Uterus (tissue), 4 donors: ENCODE measurements at places on chromosomes 5 and 9. TPM values are rescaled to one million over a fixed set of nuclear protein-coding genes. Genes with fewer than 3 reads are reported as not detected.

PTGES gene
- total RNA-seq, result 7.5 TPM

ALDH1A1 gene
- 287 TPM for total RNA-seq

MYOZ3 gene
- 3.4 TPM for total RNA-seq

KCNV2 gene
- total RNA-seq, result not detected

PCDHB10 gene
- 8.3 TPM for total RNA-seq

ANKS6 gene
- total RNA-seq, result 2.6 TPM

PCDHGA4 gene
- total RNA-seq, result 0.59 TPM

GRCh38 chr9:117616431-117616831, 87.8 kb upstream of the TLR4 start:
- H3K4me1 ChIP-seq, result no peaks in the 10 kb centered on the region
- no peak overlapping the region for H3K4me3 ChIP-seq
- H3K27ac ChIP-seq, result no peak overlapping the region
- no peak for DNase-seq
- H3K27me3 ChIP-seq, result no peaks in the 10 kb centered on the region
- H3K36me3 ChIP-seq, result no peaks in the 10 kb centered on the region

- H3K27me3 ChIP-seq, result no peaks in the 10 kb centered on the region
- peak; percentile 62 for DNase-seq
- H3K36me3 ChIP-seq, result no peaks in the 10 kb centered on the region
These were observed 44.7 kb upstream of the IL17B start for GRCh38 chr5:149423794-149424268.

GRCh38 chr5:119361594-119362125, 5.8 kb downstream of the TNFAIP8 start:
- no peaks in the 10 kb centered on the region for H3K4me1 ChIP-seq
- H3K36me3 ChIP-seq, result no peaks in the 10 kb centered on the region
- no peaks in the 10 kb centered on the region for H3K27me3 ChIP-seq
- no peak overlapping the region for H3K27ac ChIP-seq

DNA sequence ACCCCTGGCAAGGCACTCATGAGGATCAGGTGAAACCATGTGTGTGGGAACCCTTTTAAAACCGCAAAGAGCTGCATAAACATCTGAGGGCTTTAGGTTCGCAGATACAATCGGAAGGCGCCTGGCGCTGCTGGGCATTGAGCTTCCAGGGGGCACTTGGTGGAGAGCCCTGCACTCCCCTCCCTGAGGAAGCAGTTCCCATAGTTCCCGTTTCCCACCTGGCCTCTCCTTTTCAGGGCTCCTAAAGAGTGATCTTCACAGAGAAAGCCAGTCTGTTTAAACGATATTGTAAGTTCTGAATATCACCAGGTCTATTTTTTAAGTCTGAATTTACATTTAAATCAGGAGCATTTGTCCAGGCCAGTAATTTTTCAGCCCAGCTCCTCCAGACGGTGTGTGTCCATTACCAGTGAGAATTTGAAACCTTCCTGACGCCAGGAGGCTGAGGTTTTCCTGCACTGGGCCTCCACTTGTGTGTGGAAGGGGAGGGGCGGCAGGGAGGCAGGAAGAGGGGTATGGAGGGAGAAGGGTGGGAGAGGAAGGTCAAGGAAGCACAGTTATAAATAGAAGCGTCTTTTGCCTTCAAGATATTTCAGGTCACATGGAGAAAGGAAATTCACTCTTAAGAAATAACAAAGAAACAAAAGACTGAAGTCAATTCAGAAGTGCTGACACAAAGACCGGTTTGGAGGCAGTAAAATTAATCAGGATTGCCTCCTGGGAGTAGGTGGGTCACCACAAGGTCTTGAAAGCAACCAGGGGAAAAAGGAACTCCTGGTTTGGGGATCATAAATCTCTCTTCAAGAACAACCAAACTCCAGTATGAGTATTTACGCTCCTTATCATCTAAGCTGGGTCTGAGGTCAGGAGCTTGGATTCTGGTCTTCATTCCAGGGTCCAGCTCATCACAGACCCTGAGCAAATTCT, 14.3 kb upstream of the MGAT1 start:
- no peaks in the 10 kb centered on the region for H3K27me3 ChIP-seq
- peak; percentile 63 for DNase-seq
- peaks cover 3% of the 10 kb centered on the region for H3K4me1 ChIP-seq
- H3K27ac ChIP-seq, result peak overlapping the region; percentile 81
- H3K36me3 ChIP-seq, result no peaks in the 10 kb centered on the region
- no peak overlapping the region for H3K4me3 ChIP-seq

DNA sequence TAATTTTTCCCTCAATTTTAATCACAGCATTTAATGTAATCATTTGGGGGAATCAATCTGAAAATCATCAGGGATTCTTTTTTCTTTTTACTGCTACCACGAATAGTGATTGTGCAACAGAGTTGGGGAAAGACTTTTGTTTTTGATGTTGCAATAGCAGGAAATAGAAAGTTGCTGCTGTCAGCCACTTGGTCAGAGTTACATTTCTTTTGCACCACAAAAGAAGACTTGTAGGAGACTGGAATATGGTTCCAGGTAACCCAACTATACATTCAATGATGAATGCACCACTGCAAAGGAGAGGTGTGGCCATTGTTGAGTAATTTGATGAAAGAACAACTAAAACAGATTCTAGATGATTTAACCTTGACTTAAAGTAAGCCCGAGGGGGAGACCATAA, 46.3 kb upstream of the PALM2AKAP2 start:
- no peaks in the 10 kb centered on the region for H3K36me3 ChIP-seq
- DNase-seq, result no peak
- no peaks in the 10 kb centered on the region for H3K27me3 ChIP-seq
- no peak overlapping the region for H3K27ac ChIP-seq
- no peaks in the 10 kb centered on the region for H3K4me1 ChIP-seq

DNA sequence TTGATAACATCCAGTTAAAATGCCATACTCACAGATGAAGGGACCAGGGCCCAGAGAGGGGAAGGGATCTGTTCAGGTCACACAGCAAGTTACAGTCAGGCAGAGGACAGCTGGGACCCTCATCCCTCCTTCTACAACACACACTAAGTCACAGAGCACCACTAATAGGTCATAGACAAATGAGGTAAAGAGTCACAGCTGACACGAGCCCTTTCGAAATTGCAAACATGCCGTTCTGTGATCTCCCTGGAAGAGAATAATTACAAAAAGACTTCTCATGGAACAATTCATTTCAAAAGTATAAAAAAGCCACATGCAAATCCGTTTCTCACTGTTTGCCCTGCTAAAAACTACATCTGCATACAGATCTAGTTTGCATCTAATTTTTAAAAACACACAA, 15.5 kb downstream of the IGFBPL1 start:
- no peak for DNase-seq
- H3K36me3 ChIP-seq, result no peaks in the 10 kb centered on the region
- H3K27me3 ChIP-seq, result no peaks in the 10 kb centered on the region
- H3K27ac ChIP-seq, result no peak overlapping the region

DNA sequence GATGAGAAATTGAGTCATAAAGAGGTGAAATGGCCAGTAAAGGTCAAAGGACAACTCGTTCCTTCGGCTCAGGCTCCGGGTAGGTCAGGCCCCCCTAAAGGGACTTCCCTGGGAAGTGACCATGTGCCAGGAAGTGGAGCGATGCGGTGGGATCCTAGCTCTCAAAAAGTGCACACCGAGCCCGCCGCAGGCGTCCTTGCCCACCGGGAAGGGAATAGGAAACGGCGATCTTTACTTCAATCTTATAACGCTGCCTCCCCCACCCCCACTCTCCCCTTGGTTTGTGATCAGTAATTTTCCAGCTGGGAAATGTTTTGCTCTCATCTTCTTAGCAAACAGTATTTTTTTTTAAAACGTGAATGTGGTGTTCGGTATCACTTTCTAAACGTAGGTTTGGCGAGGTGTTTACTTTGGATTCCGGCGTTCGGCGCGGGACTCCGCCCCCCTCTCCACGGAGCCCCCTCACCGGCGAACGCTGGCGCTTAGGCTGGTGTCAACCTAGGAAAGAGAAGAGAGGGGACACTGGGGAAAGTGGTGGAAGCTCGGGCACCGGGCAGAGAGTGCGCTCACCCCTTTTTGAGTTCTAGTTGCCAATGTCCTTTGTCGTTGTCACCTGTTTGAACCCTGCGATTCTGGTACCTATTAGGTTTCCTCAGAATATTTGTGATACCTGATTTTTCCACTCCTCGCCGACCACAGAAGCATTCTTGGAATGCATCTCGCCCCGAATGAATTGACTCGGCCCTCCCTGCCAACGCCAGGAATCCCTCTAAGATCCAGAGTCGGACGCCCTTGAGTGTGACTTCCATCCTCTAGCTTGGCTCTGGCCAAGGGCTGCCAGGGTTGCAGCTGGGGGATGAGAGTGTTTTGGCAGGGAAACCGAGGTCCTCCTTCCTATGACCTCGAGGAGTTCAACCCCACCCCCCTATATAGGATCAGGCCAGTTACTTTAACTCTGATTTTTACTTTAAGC, 1.8 kb upstream of the KLF4 start:
- H3K4me3 ChIP-seq, result peak overlapping the region; percentile 57
- no peaks in the 10 kb centered on the region for H3K27me3 ChIP-seq
- H3K36me3 ChIP-seq, result no peaks in the 10 kb centered on the region
- no peaks in the 10 kb centered on the region for H3K4me1 ChIP-seq
- peak overlapping the region; percentile 89 for H3K27ac ChIP-seq
- peak; percentile 59 for DNase-seq

DNA sequence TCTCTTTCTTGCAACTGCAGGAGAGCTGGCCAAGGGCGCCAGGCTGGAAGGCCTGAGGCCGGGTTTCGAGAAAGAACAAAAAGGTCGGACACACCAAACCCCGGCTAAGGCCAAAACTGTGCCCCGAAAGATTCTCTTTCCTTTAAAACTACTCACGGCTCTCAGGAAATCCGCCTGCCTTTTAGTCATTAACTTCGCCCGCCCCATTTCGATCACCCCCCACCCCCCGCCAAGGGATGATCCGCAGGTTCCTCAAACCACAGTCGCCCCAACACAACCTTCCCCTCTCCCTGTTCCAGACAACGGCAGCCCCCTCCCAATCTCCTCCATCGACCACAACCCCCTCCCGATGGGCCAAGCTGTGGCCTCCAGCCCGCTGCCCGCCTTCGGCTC, 536 bp downstream of the FEM1C start:
- H3K27ac ChIP-seq, result peak overlapping the region; percentile 94
- peaks cover 4% of the 10 kb centered on the region for H3K4me1 ChIP-seq
- H3K4me3 ChIP-seq, result peak overlapping the region; percentile 66

DNA sequence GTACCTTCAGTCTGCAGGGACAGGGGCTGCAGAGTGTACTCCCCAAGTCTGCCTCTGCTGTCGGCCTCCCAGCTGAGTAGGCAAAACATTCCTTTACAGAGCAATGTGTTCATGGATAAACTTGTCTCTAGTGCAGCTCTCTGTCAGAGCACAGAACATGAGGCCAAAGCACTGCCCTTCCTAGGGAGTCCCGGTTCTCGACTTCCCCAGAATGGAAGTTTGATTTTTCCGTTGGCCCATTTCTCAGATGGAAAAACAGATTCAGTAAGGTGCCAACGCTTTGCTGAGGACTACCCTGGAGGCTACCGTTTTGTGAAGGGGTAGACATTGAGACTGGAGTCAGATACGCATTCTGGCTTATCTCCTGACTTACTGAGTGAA, 422 bp upstream of the TRIM32 start:
- H3K4me1 ChIP-seq, result peaks cover 13% of the 10 kb centered on the region
- H3K27me3 ChIP-seq, result no peaks in the 10 kb centered on the region
- DNase-seq, result no peak
- no peaks in the 10 kb centered on the region for H3K36me3 ChIP-seq
- peak overlapping the region; percentile 92 for H3K4me3 ChIP-seq

- peak; percentile 81 for DNase-seq
- H3K4me1 ChIP-seq, result peaks cover 5% of the 10 kb centered on the region
- H3K27ac ChIP-seq, result peak overlapping the region; percentile 56
- no peak overlapping the region for H3K4me3 ChIP-seq
- no peaks in the 10 kb centered on the region for H3K36me3 ChIP-seq
These were observed 389.1 kb downstream of the ENC1 start for GRCh38 chr5:74251141-74252035.

DNA sequence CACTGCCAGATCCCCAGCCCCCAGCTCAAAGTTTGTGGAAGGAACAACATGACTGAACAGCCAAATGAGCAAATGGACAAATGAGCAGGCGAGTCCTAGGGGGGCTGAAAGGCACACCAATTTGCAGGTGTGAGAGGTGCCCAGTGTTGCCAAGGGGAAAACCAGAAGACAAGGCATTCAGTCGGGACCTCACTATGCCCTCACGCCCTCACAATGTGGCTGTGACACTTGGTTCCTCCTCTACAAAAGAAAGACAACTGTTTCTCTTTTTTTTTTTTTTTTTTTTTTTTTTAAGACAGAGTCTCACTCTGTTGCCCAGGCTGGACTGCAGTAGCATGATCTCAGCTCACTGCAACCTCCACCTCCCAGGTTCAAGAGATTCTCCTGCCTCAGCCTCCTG, 28.0 kb downstream of the TNIP1 start:
- H3K27ac ChIP-seq, result no peak overlapping the region
- no peaks in the 10 kb centered on the region for H3K27me3 ChIP-seq
- no peak for DNase-seq
- H3K36me3 ChIP-seq, result no peaks in the 10 kb centered on the region
- H3K4me1 ChIP-seq, result no peaks in the 10 kb centered on the region
- no peak overlapping the region for H3K4me3 ChIP-seq

DNA sequence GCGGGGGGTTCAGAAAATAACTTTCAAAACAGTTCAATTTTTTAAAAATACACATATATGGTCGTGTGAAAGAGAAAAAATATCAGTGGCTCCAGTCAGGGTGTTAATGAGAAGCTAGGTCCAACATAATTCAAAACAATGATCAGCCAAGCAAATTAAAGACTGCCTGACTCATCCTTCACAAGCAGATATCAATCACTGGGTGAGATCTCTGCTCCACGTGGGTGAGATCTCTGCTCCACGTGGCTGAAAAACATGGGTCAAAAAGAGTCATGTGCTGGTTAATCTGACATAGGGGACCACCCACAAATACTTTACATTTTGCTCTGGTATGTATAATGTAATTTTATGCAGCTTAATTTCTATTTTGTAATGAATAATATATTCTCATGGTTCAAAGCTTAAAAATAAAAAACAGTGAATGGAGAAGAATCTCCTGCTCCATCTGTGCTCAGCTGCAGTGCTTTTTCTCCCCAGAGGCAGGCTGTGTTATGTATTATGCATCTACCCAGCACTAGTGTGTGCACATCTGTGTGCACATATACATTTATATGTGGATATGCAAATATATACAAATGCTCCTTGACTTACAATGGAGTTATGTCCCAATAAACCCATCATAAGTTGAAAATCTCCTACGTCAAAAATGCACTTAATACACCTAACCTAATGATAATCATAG, 93.1 kb upstream of the S1PR3 start:
- no peaks in the 10 kb centered on the region for H3K4me1 ChIP-seq
- no peaks in the 10 kb centered on the region for H3K27me3 ChIP-seq
